ENCODE measurements at places on chromosomes 12 and 14. TPM values are rescaled to one million over a fixed set of nuclear protein-coding genes. Genes with fewer than 3 reads are reported as not detected.
A peak's percentile ranks its signal among the peaks of the same experiment; 100 is the strongest.

CRIP2 gene
- 67.4 TPM for total RNA-seq

DNA sequence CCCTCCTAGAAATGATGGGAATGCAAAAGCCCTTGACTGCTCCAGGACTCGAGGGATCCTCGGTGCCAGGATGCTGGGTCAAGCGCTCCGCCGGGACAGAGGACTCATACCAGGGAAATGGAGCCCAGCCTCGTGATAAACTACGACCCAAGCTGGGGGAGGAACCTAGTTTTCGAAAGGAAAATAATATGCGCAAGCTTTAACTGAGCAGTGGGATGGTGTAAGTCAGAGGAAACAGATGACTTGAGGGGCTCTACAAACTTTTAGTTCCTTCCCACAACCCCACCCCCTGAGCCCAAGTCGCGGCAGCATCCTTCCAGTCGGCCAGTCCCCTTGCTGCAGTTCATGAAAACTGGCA is 654 bp upstream of the SUPT16H start:
- DNase-seq = no peak

DNA sequence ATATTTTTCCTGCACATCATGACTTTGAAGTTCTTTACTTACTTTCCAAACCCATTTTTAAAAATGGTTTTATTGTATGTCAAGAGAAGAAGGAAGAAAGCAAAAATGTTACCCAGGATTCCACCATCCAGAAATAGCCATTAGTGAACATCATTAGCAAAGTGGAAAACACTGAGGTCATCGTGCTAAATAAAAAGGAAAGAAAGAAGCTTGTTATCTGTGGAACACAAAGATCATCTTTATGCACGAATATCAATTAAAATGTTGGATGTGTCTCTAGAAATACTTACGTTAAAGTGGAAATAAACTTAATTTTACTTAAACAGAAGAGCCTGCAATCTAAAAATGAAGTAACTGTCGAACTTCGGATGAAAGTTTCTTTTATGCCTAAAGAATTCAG is 27.3 kb downstream of the SFSWAP start:
- no peak for DNase-seq

DNA sequence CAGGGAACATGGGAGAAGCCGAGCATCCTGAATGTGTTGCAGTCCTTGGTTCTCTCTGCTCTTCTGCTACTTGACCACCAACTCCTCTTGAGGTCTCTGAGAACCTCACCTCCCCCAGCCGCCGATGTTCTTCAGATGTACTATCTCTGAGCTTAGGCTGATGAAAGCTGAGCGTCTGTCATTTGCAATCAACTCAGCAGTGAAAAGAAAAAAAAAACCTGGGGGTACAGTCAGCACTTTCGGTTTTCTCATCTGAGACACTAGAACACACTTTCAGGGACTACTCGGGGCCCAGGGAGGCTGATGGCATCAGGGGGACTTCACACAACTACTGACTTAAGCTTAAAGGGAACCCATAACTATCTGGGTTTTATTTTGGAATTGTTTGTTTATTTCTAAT is 9.6 kb upstream of the FLVCR2 start:
- DNase-seq = no peak

DNA sequence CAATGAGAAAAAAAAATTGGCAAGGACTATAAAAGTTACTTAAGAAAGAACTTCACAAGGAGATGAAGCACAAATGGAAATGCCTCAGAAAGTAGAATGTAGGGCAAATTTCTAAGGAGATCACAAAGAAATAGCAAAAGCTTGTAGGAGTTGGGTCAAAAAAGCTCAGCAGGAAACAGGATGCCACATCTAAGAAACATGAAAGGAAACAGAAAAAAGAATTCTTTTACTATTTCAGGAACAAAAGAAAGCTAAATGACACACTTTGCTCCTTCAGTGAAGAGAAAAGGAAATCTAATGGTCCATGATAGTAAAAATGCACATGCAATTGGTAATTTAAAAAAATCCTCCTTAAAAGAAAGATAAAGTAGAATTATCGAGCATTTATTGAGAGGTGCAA is 452.1 kb upstream of the GARIN6 start:
- no peak for DNase-seq

GRCh38 chr12:28941248-28941647 is 207.8 kb upstream of the FAR2 start:
- DNase-seq = no peak

DNA sequence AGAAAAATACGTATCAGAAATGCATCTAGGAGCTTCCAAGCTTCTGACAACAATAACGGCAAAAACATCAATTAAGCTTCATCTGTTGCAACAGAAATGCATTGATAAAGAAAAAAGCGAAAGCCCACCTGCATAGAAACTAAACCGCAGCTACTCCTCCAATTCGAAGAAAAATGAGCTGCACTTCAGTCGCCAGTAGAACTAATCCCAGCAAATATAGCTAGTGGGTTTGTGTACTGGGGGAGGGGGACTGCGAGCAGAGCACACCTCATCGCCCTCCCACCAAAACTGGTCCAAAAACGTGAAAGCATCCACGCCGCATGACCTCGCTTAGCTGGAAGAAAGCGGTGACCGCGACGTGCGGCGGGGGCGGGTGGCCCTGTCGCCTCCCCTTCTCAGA is 1.2 kb downstream of the SLC35F4 start:
- no peak for DNase-seq

DNA sequence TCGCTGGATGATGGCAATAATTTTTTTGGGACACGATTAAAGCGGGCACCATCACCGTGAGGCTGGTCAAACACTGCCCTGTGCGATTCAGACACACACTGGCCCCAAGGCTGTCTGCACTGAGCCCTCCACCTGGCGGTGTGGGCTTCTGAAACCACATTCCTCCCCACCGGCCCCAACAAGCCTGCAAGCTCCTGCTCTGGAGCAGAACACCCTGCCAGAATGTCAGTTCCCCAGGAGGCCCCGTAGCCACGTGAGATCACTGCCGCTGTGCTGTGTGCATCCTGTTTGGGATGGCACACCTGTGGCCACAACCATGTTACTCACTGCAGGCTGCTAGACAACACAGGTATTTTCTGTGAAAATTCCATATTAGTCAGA is 7.9 kb downstream of the GSC start:
- DNase-seq = no peak

DNA sequence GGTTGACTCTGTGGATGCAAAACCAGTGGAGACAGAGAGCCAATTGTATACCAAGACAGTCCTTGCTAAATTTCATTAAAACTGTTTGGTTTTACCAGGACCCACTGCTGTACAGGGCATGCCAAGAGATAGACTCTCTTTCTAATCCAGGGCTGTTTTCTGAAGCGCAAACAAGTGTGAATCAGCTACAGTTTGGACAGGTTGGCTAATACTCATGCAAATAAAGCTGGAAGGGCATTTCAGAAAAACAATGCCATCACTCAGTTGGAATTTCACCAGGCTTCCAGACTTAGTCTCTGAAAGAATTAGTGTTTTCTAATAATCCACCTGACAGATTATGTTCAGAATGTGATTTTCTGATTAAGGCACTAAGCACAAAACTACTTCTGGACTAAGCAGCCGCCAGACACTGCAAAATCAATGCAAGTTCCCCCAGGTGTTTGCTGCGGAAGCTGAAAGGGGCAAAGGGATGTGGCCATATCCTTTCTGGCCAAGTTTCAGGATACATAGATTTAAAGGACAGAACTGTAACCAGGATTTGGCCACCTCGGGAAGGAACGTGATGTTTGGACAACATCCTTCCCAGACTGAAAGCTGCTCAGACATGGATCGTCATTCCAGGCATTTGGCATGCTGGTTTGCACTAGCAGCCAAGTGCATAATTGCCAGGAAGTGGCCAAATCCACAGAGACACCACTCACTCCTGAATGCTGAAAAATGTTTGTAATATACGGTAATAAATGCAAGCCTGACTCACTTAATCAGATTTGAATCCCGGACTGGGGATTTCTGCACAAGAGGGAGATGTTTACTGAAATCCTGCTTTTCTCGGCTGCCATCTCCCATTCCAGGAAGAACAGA is 32.0 kb upstream of the CDKN3 start:
- peak; percentile 22 for DNase-seq

GRCh38 chr14:94389104-94389469 is 685 bp upstream of the SERPINA1 start:
- DNase-seq = no peak

Measured in endothelial cell (in vitro differentiated cells).